Inflammatory macrophage treated with lipopolysaccharide for 1 hour (primary cell): ENCODE measurements at places on chromosomes 6 and 20.
A peak's percentile ranks its signal among the peaks of the same experiment; 100 is the strongest.

- DNase-seq, result no peak
These were observed 46.2 kb downstream of the ISM1 start for GRCh38 chr20:13267231-13267630.

DNA sequence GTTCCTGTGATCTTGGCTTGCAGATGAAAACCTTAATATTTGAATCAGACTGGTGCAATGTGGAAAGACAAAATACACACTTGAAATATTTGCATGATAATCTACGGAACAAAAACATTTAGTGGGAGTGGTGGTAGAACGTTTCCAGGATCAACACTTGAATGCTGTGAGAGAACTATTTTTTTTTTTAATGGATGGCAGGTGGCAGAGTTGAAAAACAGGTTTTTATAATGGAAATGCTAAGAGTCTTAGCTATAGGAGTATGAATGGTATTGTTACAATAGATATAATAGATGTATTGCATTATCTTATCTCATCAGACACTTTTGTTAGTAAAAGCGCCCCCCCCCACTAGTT, 49.2 kb downstream of the CDKAL1 start:
- no peak for DNase-seq

- DNase-seq, result no peak
These were observed 5.5 kb downstream of the HLA-DPB1 start for GRCh38 chr6:33081098-33081824.

DNA sequence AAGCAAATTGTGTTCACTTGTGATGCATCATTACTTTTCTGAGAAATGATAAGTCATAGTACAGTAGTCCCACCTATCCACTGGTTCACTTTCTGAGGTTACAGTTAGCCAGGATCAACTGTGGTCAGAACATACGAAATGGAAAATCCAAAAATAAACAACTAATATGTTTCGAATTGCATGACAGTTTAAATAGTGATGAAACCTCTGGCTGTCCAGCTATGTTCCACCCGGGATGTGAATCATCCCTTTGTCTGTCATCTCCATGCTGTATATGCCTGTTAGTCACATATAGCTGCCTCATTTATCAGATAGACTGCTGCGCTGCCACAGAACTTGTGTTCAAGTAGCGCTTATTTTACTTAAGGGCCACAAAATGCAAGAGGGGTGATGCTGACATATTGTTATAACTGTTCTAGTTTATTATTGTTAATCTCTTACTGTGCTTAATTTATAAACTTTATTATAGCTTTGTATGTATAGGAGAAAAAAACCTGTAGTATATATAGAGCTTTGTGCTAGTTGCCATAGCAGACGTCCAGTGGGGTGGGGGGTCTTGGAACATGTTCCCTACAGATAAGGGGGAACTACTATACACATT, 29.2 kb downstream of the AFDN start:
- DNase-seq, result peak; percentile 29

DNA sequence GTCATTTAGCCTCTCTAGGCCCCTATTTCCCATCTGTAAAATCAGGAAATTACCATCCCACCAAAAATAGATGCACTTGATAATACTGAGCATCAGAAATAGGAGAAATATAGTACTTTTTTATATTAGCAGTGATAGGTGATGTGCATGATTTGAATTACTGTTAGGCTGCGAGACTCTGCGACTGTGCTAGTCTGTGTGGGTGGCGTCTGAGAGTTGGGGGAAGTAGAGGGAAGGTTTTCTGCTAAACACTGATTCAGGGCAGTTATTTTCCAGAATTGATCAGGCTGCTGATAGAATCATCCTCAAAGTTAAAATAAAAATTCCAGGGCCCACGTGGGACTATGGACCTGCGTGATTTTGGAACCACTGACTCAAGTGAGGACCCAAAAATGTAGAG, 60.4 kb upstream of the ARMH2 start:
- no peak for DNase-seq
